WTC11 (cell line): ENCODE measurements at places on chromosomes 5 and 9.

- no peak for DNase-seq
These were observed 61.9 kb upstream of the IL7R start for GRCh38 chr5:35794684-35795375.

- DNase-seq = no peak
These were observed 163.1 kb downstream of the PAX5 start for GRCh38 chr9:36870960-36871359.

DNA sequence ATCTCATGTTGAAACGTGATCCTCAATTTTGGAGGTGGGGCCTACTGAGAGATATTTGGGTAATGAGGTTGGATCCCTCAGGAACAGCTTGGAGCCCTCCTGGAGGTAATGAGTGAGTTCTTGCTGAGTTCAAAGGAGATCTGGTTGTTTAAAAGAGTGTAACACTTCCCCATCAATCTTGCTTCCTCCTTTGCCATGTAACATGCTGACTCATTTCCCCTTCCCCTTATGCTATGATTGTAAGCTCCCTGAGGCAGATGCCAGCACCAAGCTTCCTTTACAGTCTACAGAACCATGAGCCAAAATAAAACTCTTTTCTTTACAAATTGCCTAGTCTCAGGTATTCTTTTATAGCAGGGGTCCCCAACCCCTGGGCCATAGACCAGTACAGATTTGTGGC, 352.3 kb downstream of the SLCO4C1 start:
- no peak for DNase-seq

DNA sequence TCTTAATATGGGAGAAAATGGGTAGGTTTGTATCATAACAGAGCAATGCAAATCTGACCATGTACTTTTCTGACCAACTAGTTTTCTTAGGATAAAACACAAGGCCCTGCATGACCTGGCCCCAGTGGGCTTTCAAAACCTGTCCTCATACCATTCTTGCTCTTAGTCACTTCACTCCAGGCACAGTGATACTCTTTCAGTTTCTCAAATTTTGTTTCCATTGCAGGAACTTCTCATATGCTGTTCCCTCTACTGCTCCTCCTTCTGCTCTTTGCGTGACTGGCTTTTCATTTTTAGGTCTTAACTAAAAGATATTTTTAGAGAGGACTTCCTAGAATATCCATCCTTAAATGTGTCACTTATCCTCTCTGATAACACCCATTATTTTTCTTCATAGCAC, 112.4 kb downstream of the INIP start:
- no peak for DNase-seq

DNA sequence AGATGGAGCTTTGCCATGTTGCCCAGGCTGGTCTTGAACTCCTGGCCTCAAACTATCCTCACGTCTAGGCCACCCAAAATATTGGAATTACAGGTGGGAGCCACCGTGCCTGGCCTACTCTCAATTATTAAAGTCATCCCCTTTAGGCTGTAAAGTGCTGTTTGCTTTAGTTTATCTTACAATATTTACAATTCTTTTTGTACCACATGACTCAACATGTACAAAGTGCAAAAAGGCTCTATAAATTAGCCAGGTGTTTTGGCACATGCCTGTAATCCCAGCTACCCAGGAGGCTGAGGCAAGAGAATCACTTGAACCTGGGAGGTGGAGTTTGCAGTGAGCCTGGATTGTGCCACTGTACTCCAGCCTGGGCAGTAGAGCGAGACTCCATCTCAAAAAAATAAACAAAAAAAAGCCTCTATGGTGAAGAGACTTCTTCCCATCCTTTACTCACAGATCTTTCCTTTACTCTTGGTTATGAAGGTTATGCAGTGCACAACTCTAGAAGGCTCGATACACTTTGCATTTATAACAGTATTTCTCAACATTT, 28.5 kb upstream of the MLLT3 start:
- DNase-seq = no peak
